Amniotic epithelial cell (primary cell): ENCODE measurements at places on chromosomes 7 and 10.

GRCh38 chr10:116696919-116697318, 45.4 kb downstream of the HSPA12A start:
- no peak for DNase-seq

DNA sequence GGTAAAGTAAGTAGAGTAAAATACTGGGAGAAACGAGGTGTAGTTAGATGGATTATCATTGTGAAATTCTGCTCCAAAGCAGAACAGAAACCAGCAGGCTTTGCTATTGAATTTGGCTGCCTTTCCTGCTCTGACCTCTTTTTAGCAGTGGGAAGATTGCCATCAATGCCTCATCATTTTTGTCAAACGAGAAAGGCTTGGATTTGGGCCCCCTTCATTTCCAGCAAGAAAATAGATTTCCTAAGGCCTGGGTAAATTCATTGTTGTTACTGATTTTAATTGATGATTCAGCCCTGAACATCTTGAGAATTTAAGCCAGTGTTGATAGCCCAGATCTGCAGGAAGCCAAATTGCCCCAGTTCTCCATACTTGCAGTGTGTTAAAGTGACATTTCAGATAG, 35.2 kb upstream of the ASAH2 start:
- no peak for DNase-seq

- DNase-seq, result no peak
These were observed 51.0 kb upstream of the NAMPT start for GRCh38 chr7:106335814-106336213.

DNA sequence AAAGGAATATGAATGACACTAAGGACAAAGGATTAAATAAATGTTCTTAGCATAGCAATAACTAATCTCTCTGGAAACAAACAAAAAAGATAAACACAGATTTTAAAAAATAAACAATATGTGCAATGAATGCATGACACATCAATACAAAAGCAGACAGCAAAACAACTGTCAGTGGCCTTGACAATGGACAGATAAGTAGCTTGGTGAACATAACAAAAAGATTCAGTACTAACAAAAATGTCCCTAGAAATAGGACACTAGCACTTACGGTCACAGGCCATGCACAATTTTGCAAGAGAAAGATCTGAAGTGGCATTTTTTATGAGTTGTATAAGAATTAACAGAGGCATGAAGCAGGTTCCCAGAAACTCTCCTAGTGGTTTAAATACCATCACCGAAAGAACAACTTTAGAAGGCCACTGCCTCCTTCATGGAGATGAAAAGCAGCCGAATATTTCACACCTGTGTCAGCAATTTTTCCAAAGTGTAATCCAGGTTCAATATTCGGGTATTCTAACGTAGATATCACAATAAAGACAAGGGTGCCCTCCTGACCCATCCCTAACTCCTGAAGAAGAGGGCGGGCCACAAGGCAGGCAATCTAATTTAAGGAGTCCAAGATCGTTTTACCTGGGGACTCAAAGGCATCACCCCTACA, 231.3 kb upstream of the MKLN1 start:
- DNase-seq, result peak; percentile 36

- DNase-seq, result peak; percentile 12
These were observed 191.7 kb downstream of the ARL4A start for GRCh38 chr7:12879139-12879538.

- DNase-seq, result no peak
These were observed 141.6 kb downstream of the DGKB start for GRCh38 chr7:14760730-14761478.

GRCh38 chr10:86556933-86557649, 35.5 kb upstream of the WAPL start:
- no peak for DNase-seq

DNA sequence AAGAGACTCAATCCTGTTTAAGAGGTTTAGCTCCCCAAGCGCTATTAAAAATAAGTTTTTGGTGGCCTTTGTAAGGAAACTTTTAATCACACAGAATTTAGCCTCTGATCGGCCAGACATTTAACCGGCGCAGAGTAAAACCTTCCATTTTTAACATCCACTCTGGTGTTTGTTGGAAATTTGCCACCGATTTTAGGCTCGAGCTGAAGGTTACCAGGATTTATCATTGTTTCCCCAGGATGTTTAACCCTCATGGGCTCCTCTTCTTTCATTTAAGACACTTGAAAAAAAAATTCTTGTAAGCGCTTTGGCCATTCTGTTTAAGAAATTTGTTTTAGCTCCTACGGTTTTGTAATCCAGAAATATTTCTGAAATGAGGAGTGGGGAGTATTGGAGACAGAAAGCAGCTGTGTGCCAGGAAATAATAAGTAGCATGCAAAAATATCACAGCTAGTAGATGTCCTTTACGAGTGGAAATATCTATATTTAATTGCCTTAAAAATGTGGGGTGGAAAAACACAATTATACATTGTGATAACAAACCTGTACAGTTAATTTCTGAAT, 3.4 kb downstream of the NEUROD6 start:
- DNase-seq, result no peak

- peak; percentile 98 for DNase-seq
These were observed 446.9 kb downstream of the KIF20B start for GRCh38 chr10:90148116-90148855.

DNA sequence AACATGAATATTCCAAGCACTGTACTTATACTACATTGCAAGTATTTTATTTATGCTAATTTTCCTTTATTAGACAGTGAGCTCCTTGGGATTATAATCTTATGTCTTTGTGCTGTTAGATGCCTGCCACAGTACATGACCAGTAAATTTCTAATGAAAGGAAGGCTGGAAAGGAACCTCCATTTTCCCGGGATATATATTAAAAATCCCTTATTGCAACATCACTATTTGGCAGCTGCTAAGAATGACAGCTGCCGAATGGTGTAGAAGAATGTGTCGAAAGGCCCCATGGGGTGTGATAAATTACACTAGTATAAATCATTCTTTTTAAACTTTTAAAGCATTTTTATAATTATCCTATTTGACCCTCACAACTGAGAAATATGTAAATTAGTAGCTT, 59.1 kb downstream of the TFAM start:
- DNase-seq, result no peak

DNA sequence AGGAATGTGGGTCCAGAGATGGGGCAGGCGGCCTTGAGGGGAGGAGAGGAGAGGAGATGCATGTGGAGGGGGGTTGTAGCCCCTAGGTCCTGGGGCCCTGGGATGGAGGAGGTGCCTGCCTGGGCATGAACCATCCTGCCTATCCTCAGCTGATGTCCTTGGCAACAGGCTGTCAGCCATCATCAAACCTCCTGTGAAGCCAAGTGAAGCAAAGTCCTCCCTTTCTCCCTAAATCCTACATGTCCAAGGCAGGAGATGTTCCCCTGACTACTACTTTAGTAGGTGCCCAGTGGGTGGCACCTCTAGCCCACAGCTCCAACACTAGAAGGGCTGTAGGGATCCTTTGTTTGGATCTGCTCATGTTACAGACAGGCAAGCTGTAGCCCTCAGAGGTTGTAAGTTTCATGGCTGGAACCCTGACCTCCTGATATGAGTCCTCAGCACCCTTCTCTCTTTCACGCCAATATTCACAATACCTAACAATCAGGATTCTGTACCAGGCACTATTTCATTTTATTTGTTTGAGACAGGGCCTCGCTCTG, 66.6 kb upstream of the SYPL1 start:
- peak; percentile 69 for DNase-seq

GRCh38 chr10:35182631-35183510, 56.2 kb downstream of the CREM start:
- DNase-seq, result no peak

DNA sequence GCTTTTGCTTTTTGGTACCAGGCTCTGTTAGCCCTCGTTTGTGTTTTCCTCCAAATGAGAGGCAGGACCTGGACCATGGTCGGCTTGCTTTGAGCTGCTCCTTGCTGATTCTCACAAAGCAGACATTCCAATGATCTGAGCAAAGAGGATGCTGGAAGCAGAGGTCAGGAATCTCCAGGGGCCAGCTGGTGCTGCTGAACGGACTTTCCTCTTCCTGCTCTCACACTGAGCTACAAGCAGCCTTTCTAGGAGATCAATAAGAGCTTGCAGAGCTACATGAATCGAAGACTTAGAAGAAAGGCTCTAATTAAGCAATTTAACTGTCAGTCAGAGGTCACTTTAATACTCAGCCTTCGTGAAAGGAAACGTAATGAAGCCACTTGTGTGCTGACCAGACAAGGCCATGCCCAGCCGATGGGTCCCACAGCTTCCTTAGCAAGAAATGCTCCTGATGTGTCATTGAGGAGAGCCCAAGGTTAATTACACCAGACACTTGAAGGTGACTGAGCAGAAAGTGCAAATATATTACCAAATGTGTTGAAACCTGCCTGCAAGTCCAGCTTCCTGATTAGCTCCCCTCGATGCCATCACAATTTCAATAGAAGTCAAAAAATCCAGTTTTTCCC, 151.3 kb upstream of the RSU1 start:
- peak; percentile 86 for DNase-seq

- DNase-seq, result no peak
These were observed 124.2 kb upstream of the SEM1 start for GRCh38 chr7:96833676-96834453.

DNA sequence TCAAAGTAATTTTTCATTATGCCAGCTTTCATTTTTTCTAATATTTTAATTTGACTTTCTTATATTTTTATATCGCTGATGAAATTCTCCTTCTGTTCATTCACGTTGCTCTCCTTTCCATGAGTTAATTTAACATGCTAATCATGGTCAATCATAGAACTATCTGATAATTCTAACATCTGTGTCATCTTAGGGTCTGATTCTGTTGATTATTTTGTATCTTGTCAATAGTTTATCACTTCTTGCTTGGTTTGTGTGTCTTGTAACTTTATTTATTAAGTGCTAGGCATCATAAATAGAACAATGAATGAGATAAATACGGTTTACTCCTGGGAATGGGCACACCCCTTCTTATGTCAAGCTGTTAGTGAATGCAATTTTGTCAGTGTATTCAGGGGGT, 11.0 kb downstream of the TCERG1L start:
- no peak for DNase-seq

GRCh38 chr7:24981171-24981951, 1.4 kb upstream of the OSBPL3 start:
- DNase-seq, result peak; percentile 34

DNA sequence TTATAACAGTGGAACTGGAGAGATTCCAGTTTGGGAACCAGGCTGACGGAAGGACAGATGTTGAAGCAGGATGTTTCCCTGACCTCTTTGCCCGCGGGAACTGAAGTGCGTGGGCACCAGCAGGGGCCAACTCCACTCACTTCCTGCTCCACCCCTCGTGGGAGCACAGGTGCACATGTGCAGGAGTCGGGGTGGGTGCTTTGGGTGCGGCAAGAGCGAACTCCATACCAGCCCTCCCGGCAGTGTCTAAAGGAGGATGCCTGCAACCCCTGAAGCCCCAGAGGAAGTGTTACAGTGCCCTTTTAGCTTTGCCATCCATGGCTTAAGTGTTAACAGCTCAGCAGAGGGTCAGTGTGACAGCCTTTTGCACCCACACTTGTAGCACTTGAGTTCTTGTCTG, 27.4 kb upstream of the UBE3C start:
- no peak for DNase-seq

DNA sequence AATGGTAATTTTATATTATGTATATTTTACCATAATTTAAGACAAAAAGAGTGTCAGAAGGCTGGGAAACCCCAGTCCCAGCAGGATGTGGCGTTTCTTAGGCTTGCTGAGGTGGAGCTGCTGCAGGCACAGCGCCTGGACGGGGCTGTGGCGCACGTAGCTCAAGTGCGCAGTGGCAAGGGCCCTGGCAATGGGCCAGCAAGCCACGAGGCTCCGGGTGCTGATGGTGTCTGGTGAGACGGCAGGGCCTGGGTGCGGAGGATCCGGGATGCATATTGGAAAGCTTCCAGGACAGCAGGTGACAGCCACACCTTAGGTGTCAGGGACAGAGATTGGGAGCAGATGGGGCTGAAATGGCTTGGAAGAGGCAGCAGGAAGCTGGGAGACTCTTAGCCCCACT, 37.2 kb downstream of the CLEC2L start:
- DNase-seq, result no peak

DNA sequence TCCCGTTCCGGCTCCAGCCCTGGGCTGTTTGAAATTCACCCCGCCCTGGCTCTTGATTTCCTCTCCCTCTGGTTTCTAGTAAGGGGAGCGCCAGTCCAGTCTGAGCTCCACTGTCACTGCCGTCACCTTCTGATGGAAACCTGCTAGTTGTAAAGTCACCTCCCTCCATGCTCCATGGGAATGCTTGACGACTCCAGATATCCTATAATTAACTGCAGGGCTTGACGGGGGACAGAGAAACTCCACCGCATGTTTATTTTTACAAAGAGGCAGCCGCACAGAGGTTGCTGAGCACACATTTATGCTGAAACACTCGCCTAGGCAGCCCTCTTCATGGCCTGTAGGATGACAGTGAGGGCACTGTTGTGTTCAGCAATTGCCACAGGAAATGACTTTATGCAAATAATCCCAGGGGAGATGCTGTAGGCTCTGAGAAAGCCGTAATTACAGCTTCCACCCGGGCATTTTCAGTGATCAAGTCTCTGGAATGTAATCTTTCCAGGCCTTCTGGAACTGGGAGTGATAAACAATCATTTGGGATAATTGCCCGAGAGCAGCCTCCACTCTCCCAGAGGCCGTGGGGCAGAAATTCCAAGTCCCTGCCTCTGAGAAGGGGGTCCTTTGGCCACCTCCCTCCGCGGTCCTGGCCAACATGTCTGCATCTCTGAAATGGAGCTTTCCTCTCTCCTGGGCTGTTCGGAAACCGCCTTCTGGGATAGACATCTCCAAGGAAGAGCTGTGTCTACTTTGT, 300.5 kb downstream of the KLF6 start:
- DNase-seq, result peak; percentile 21

GRCh38 chr7:66921918-66922486, 977 bp downstream of the TMEM248 start:
- DNase-seq, result peak; percentile 18

DNA sequence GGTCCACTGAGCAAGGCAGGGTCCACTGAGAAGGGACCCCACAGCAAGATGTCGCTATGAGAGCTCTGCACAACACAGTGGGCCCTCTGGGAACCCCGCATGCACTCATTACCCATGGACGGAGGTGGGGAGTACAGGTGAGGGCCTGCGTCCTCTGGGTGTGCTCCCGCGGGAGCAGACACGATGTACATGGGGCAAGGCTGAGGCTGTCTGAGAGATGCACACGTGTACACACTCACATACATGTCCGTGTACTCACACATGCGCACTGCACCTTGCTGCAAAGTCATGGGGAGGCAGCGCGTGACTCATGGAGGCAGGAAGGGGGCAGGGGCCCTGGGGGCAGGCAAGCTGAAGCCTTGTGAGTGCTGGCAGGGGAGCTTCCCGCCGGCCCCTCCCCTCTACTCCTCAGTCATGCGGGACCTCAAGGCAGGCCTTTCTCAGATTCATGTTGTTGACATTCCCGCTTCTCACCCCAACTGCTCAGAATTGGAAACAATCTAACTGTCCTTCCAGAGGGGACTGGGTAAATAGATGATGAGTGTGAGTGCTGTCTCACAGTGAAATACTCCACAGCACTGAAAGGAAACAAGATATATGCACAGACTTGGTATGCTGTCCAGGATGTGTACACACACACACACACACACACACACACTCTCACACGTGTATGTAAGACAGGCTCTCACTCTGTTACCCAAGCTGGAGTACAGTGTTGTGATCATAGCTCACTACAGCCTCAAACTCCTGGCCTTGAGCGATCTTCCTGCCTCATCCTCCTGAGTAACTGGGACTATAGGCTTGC, 40.0 kb downstream of the GOLGA7B start:
- DNase-seq, result peak; percentile 74
